Natural killer cell treated with Interleukin-12 subunit alpha and Interleukin-12 subunit beta and Interleukin-15 and Interleukin-18, amount 100 ng/mL, for 72 hours (primary cell): ENCODE measurements at places on chromosomes 11 and 22. TPM values are rescaled to one million over a fixed set of nuclear protein-coding genes. Genes with fewer than 3 reads are reported as not detected.

- DNase-seq, result no peak
These were observed 71.9 kb downstream of the NFAM1 start for GRCh38 chr22:42360348-42360747.

DNA sequence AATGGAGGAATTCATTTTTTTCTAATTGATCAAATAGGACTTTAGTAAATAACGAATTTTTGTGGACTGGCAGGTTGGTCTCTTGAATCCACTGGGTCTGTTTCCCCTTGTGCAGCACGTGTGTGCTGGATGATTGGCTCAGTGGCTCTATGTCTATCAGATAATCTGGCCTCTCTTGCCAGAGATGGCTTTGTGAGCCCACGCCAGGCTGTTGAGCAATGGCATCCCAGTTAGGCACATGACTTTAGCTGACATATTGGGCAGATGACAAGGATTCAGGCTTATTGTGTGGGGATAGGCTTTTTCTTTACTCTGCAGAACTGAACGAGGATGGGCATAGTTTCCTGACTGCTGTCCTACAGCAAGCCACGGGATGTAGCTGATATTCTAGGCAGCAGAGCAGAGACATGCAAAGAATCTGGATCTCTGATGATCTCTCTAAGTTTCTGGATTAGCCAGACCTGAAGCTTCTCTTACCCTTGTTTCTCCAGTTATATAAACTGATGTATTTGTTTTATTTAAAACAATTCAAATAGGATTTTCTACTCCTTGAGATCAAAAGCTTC is 144.9 kb downstream of the ARHGAP42 start:
- no peak for DNase-seq

The WNT7B gene
- total RNA-seq, result not detected

The TH gene
- total RNA-seq, result not detected

DNA sequence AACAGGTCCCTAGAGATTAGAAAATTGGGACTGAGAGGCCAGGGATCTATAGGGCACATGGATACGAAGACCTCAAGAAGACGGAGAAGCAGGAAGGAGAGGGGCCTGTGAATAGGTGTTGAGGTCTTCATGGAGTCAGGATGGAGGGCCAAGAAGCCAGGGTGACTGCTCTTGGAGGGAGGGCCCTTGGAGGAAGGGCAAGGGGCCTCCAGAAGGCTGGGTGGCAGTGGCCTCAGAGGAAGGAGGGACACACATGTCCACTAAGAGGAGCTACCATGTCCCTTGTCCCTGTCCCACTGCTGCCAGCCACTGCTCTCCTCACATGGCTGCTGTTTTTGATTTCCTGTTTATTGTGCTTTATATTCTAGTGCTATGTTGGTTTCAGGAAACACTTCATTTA is 589.5 kb upstream of the B3GAT1 start:
- DNase-seq, result no peak

The SLC37A4 gene
- 20.3 TPM for total RNA-seq

DNA sequence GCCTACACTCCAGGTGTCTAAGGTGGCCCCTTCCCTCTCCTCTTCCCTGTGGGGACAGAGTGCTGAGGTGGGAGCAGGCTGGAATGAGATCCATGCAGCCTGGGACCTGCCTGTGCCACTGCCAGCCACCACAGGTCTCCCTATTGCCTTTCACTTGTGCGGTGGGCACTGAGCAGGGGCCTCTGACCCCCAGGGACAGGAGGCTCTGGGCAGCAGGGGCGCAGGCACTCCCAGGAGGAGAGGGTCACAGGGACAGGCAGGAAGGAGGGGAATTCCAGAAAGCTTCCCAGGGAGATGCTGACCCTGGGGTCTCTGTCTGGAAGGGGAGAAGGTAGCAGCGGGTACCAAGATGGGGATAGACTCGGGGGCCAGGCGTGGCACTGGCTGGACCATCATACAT is 228.5 kb upstream of the B3GAT1 start:
- DNase-seq, result no peak

DNA sequence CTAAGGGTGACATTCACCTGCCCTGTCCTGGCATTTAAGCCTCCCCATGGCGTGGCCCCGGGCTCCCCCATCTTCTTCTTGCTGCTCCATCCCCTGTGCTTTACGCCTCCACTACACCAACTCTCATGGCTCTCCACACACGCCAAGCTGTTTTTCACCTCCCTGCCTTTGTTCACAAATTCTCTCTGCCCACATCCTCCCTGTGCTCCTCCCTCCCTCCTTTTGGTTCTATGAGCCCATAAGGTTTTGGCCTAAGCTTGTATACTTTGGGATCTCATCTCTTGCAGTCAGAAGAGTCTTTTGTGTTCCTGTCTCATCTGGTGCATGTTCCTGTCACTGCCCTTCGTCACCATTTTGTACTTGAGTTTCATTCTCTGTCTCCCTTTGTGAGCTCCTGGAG is 4.6 kb upstream of the DNAL4 start:
- DNase-seq, result no peak

The OR5A1 gene
- not detected for total RNA-seq
